Fibroblast of pulmonary artery (primary cell): ENCODE measurements at places on chromosomes 2 and 18.

DNA sequence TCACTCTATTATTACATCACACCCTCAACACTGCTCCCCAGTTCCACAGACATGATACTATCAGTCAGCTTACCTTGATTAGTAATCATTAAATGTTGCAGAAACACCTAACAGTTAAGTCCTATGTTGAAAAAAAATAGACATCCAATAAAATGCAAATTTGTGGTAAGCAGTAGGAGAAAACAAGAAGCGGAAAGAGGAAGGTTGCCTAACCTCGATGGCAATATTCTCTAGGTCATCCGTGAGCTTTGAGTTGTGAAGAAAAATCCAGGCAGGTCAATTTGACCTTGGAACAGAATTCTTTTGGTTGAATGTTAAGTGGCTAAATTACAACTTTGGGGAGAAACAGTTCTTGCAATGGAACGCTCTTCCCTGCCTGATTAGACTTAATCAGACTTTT, 264.4 kb downstream of the AFF3 start:
- DNase-seq = no peak

DNA sequence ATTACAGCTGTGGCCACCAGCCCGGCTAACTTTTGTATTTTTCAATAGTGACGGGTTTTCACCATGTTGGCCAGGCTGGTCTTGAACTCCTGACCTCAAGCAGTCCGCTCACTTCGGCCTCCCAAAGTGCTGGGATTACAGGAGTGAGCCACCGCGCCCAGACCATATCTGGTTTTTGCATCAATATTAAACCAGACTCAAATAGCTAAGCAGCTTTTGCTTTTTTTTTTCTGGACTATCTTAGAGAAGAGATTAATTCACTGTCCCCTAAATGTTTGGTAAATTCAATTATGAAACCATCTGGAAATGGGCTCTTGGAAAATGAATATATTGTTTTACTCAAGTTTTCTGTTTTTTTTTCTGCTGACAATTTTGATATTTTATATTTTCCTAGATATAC, 183.7 kb downstream of the DOK6 start:
- DNase-seq = no peak

GRCh38 chr2:117071556-117072102, 742.9 kb upstream of the DDX18 start:
- no peak for DNase-seq

DNA sequence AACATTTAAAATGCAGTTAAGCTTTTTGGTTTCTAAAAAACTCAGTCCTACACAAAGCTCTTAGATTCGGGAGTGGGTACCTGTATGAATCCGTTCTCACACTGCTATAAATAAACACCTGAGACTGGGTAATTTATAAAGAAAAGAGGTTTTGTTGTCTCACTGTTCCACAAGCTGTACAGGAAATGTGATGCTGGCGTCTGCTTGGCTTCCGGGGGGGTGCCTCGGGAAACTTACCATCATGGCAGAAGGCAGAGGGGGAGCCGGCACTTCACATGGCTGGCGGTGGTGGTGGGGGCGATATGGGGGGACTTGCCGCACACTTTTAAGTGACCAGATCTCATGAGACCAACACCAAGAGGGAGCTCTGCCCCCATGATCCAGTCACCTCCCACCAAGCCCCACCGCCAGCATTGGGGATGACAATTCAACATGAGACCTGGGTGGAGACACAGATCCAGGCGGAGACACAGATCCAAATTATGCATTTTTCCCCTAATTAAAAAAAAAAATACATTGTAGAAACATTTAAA, 222.5 kb downstream of the GBX2 start:
- DNase-seq = no peak

DNA sequence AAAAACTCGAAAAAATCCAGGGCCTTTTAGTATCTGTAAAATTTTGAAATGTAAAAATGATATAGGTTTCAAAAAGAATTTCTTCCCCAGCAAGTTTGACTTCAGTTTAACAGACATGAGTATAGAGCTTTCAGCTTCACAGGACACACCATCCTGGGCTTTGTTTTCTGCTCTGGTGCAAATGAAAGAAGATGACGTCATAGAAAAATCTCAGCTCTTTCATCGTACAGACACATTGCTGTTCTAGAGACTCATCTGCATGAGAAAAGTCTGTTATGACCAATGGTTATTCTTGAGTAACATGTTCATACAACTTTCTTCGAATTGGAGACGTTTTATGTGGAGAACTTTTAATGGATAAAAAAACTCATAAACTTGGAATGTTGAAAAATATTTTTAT, 111.7 kb upstream of the DYNAP start:
- DNase-seq = no peak

GRCh38 chr2:64932371-64933216, 56.6 kb upstream of the SLC1A4 start:
- no peak for DNase-seq

DNA sequence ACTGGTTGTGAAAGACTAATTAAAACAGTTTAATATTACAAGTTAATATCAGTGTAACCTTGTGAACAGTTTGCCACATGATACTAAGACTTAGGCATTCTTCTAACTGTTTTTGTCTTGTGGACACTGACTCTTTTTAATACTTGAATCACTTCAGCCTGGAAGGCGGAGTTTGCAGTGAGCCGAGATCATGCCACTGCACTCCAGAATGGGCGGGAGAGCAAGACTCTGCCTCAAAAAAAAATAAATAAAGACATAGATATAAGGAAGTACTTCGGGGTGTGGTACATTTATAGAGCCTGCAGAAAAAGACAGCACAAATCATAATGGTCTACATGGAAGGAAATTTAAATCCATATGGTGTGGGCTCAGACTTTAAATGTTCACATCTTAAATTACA, 300.4 kb upstream of the NETO1 start:
- DNase-seq = no peak

GRCh38 chr18:4658804-4659203, 203.7 kb upstream of the DLGAP1 start:
- DNase-seq = no peak

DNA sequence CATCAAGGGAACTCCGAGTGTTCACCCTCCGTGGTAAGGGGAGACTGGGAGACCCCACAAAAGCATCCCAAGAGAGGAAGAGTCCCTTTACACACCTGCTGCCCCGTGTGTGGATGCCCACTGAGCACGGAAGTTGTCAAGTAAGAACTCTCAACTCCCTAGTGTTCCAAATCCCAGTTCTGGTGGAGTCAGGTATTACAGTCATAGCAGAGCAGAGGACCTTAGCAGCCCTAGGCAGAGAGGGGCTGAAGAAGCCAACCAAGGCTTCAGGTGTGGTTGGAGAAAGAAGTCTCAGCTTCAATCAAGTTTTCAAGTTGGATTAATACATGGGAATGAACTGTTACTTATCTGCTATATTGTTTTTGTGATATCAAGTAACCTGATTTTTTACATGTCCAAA, 512.5 kb downstream of the RNF144A start:
- no peak for DNase-seq

- DNase-seq = peak; percentile 98
These were observed 360.1 kb downstream of the LPIN1 start for GRCh38 chr2:12106440-12107080.

GRCh38 chr2:12436483-12436882, 280.3 kb upstream of the TRIB2 start:
- DNase-seq = no peak

DNA sequence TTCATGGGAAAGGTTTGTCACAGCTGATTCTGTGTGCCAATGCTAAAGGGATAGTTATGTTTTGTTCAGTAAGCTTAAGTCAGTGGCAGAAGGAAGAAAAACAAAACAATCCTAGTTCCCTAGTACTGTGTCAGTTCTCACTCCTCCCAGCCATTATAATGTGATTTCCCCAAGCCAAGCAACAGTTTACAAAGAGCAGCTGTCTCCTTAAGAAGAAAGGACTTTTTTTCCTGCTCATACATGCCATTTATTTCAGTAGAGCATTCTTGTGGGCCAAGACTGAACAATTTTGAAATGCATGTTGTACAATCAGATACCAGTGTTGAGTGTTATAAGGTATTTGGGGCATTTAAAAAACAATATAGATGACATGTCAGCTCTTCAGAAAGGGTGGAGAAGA, 52.1 kb downstream of the NEMP2 start:
- no peak for DNase-seq

DNA sequence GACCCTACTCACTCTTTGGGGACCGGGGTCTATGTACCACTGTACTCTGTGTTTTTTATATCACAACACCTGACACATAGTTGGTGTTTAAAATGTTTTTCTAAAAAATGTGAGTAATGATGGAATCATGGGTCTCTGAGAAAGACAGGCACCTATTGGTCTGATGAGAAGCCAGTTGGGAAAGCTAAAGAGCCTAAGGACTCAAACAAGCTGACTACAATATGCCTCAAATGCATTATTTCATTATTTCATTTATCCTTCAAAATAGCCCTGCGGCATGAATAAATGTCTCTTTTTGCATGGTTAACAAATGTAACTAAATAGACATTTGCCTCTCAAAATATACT, 102.9 kb upstream of the SCN1A start:
- no peak for DNase-seq

DNA sequence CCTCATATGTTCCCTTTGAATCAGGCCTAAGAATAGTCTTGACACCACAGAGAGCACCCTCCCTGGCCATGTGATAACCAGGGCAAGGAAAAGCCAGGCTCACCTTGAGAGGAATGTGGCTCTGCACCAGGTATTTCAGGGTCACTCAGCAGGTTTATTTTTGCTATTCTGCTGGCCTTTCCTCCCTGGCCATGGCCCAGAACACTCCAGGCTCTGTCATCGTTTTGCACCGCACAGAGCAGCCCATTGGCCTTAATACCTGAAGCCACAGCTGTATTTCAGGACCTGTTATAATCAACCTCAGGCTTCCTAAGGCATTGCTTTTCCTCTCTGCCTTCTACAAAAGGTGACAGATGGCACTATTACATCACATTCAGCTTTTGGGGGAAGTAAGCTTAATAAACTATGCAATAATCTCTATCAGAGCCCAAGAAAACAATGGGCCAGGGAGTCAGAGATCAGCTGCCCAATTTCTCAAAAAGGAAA, 668.3 kb downstream of the IRS1 start:
- peak; percentile 50 for DNase-seq

- no peak for DNase-seq
These were observed 4.9 kb downstream of the LTBP1 start for GRCh38 chr2:32951672-32952071.

DNA sequence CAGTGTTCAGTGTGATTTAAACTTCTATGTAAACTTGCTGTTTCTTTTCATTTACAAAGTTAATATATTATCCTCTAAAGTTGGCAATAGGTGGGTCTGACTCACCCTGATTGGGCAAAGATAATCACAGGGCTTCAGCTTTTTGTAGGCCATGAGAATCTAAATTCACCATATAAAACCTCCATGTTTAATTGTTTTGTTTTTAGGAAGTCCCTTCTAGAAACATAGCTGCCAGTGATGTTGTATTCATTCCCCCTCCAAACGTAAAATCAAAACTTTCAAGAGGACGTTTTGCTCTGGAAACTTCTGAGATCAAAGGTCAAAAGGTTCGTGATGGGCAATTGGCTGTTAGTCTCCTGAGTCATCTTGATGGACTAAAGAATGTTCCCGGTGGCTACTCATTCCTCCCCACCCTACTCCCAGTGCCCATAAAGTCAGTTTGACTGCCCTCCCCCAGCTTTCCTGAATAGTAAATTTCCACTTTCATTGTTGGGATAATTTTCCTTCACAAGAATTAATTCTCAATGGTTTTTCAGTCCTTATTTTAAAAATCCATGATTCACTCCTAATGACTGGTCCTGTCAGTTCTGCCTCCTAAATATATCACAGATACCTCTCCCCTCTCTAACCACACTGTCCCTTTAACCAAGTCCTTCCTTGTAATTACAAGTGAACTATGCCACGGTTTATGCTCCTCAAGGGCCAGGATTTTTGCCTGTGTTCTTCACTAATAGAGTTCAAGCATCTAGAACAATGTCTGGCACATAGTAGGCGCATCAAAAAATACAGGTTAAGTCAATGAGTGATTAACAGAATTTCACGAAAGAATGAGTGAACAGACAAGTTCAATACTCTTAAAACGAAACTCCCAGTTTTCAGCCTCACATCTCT, 164.4 kb upstream of the VRK2 start:
- peak; percentile 30 for DNase-seq

DNA sequence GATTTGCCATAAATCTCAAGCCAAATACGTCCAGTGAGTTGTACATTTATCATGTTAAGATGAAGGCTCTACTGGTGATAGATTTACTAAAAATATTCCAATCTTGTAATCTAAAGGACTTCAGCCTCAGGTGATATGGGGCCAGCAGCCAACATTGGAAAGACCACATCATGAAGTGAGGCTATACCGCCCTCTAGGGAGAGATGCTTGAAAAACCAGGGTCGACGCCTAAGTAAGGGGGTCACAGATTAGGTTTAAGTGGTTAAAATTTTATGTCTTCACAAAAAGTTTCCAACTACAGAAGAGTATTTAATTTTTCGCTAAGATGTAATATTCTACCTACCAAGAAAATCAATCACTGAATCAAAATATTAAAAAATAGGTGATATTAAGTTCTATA, 33.3 kb downstream of the DOCK10 start:
- DNase-seq = no peak

DNA sequence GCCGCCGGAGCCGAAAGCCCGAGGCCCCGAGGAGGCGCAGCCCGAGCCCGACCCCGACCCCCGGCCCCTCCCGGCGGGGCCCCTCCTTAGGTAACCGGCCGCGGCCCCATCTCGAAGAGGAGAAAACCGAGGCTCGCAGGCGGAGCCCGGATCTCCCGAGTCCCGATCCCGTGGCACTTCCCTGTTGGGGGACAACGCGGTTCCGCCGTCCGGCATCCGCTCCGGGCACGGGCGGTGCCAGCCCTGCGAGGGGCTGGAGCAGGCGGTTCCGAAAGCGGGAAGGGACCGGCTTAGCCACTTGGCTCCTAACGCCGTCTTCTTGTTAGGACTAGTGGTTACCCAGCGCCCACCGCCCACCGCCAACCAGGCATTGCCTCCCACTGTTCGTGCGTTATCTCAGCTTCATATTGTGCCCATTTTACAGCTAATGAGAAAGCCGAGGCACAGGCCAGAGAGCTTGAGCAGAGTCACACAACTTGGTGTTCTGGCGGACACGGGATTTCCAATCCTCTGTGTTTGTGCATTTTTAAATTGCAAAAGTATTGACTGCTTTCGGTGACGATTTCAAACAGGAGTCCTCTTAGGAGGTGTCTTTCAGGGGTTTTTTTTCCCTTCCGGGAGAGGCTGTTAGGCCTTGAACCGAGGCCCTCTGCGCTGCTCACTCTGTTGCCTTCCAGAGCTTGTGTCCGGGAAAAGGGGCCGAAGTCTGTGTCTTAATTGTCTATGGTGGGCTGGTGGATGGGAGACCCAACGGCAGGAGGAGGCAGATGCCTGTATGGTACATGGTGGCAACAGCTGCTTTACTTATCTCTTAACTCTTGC, 562 bp downstream of the CENPA start:
- no peak for DNase-seq

- no peak for DNase-seq
These were observed 1.6 kb downstream of the TIMM21 start for GRCh38 chr18:74149878-74150277.

DNA sequence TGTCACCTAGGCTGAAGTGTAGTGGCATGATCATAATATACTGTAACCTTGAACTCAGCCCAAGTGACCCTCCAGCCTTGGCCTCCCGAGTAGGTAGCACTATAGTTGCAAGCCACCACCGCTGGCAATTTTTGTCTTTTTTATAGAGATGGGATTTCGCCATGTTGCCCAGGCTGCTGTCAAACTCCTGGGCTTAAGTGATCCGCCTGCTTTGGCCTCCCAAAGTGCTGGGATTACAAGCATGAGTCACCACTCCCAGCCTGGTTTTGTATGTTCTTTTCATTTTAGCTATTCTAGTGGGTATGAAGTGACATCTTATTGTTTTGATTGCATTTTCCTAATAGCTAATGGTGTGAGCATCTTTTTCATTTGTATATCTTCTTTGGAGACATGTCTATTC, 11.3 kb upstream of the EXOC6B start:
- DNase-seq = peak; percentile 47

GRCh38 chr2:161946489-161947107, 127.4 kb downstream of the DPP4 start:
- DNase-seq = peak; percentile 56
